ENCODE measurements at places on chromosomes 4 and X.

- no peak for DNase-seq
Observed at GRCh38 chrX:35351795-35352483, 409.3 kb downstream of the FAM47B start.

- DNase-seq, result no peak
Observed at GRCh38 chrX:21658152-21658737, at the start of gene KLHL34. TSS of gene KLHL34 (minus strand) at chrX:21658330. CDS start at chrX:21657788, 542 bp downstream.

DNA sequence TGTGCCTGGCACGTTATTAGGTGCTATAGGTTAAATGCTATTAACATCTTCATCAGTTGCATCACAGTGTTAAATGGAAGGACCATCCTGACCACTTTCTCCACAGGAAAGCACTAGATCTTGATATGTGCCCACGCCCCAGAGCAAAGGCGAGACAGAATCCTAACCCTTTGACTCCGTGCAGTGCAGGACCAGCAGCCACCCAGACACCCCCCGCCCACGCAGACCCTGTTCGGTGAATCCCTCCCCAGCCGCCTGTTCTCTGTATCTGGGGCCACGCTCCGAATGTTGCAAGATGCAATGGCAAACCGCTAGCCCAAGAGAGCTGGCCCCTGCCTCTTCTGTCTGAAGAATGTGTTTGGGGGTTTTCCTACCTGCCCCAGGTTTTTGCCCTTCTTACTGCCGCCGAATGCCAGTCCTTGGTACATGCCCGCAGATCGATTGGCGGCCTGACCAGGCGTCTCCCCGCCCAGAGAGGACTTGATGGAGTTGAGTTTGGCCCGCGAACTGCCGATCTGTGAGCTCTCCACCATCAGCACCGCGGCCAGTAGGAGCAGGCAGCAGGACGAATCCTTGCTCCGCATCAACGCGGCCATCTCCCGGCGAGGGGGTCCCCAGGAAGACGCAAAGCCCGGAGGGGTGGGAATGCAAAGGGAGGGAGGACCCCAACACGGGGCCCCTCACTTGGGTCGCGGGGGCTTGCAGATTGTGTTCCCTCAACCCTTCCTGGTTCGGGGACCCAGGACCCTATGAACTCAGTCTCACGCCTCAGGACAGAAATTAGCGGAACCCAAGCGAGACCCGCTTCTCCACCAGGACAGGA lies 906 bp downstream of the DKK2 start:
- DNase-seq, result no peak

DNA sequence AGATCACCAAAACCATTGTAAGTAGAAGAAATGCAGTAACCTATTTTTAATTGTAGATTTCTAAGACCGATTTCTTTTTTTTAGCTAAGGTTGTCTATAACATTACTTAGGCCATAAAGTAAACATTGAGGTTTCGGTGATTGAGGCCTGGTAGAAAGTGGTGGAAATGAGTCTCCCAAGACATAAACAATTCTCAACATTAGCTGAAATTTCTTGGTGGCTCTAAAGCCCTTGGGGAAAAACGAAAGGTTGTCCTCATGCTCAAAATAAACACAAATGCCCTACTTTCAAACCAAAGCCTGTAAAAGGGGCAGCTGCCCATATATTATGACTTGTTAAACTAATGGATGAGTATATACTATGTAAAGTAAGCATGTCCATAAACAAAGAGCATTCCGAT lies 98.8 kb downstream of the SCFD2 start:
- no peak for DNase-seq

GRCh38 chr4:108425988-108426387 lies 194.4 kb upstream of the RPL34 start:
- no peak for DNase-seq

GRCh38 chr4:53424280-53424679 lies 46.8 kb downstream of the FIP1L1 start:
- DNase-seq, result no peak

DNA sequence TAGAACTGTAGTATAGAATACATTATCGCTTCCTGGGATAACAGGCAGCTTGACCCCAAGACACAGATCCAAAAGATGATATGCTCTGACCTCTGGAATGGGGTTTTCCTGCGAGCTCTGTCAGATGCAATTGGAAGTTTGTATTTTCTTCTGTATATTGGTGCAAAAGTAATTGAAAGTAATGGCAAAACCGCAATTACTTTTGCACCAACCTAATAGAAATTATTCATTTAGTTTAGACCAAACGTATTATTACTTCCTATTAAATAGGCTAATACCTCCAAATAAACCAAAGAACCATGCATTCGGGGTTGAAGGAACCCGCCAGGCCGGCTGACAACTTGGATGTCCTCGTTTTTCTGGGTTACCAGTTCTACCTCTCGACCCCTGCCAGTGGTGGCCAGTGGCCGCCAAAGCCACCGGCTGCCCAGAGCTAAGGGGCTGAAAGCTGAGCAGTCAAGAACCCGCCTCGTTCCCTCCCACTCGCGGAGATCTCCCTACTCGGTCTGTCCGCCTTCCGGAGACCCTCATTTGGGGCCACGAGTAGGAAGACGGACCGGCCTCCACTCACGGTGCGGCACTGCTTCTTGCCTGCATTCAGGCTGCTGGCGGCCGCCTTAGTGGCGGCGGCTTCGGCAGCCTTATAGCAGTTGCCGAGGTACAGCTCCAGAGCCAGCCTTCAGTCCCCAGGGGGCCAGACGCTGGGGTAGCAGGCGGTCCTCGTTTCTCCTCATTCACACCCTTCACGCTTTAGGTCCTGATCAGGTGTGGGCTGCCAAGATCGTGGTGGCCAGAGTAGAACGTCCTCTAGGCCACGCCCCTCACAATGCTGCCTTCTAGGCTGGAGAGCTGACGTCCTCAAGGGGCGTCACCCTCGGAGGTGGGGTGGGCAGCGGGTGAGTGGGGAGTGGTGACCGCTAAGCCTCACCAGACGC lies 121.9 kb downstream of the RBMX2 start:
- no peak for DNase-seq

- DNase-seq, result no peak
Observed at GRCh38 chr4:128716338-128716737, 93.2 kb upstream of the JADE1 start.

DNA sequence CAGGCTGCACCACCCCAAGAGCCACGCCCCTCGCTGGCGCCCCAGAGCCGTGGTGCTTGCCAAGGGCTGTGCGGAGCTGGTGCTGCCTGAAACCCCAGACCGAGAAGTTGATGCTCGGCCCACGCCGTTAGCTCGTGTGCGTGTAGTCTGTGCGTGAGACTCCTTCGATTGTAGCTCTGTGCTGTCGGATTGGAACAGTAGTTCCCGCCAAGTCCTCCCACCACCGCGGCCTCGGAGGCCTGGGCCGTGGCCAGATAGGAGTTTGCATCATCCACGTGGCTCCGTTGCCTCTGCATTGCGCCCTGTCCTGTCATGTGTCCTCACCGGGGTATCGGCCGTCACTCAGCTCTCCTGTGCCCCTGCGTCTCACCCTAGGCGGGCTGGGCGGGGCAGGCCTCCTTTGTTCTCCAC lies 24.2 kb downstream of the TNIP2 start:
- no peak for DNase-seq

DNA sequence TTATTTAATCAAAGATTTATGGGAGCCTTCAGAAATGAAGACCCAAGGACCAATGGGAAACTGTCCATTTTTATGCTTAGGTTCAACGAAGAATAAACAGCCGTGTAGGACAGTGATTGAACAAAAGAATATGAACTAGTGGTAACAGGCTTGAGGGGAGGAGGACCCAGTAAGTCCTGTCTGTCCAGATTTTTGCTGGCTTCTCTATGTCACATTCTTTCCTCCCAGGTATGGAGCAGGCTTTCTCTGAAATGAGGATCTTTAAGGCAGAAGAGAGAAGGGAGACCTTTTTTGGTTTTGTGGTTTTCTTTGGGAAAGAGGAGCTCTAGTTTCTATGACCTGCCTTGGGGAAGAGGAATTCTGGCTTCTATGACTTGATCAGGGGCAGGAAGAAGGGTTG lies 74.1 kb downstream of the BANK1 start:
- no peak for DNase-seq

DNA sequence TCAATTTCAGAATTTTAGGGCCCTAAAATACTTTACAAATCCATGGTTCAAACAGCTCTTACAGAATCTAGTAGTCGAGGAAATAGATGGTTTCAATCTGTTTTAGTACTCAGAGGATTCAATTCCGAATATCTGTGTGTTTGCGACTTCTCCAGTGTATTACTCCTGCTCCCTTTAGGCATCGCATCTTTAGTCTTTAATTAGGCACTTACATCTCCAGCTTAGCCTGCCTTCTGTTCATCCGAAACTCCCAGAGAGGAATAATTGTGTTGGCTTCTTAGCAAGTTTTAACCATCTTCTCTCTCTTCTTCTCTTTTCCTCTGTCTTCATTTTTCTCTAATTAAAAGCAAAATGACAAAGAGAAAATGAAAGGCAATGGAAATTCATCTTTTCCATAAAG lies 1901.3 kb upstream of the TENM3 start:
- DNase-seq, result no peak

- no peak for DNase-seq
Observed at GRCh38 chr4:105895583-105896460, 551 bp downstream of the NPNT start.

DNA sequence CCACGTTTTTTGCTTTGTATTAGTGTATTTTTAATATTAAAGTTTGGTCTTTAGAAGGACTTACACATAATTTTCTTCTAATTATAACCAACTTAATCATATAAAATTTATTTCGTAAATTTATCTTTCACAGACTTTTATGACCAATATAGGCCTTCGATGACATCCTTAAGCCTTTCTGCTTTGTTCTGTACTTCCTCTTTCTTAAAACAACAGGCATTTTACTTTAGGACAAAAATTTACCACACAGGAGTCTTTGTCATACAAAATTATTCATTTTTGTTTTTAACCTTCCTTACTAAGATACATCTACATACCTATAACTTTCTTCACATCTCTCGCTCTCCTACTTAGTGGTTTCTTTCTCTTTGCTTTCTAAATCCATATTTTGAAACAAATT lies 56.3 kb downstream of the RGS12 start:
- DNase-seq, result no peak

DNA sequence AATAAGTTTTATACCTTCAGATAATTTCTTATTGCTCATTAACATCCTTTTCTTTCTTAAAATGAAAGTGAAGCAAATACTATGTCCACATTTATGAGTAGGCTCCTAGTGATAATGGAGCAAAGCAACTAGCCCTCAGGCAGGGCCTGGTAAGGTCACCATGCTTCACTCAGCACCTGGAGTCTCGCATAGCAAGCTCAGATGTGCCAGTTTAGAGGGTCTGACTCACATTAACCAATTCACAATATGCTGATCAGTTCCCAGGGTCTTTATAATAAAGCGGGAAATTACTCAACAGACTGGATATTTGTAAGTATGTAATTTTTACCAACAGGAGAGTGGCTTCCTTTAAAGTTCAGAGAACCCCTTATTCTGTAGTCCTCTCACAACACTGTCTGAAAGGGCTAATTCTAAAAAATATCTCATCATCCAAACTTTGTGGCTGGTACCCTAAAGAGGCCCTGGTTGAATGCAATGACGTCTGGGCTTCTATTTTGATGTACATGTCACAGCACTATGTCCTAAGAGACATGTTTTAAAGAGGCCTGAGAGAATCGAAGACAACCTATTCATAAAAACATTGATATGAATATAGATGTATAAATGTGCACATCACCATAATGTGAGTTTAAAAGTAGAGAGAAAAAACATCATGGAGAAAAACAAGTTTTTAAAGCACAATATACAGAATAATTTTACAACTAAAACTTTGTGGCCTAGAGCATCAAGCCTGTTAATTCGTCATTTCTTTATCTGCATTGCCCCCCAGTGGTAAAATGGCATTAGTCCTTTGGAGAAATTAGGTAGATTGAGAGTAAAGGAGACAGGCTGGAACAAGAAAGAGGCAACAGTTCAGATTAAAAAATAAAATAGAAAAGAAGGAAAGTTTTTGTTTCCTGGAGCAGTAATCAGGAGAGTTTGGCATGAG lies 44.3 kb downstream of the IL21 start:
- DNase-seq, result no peak

DNA sequence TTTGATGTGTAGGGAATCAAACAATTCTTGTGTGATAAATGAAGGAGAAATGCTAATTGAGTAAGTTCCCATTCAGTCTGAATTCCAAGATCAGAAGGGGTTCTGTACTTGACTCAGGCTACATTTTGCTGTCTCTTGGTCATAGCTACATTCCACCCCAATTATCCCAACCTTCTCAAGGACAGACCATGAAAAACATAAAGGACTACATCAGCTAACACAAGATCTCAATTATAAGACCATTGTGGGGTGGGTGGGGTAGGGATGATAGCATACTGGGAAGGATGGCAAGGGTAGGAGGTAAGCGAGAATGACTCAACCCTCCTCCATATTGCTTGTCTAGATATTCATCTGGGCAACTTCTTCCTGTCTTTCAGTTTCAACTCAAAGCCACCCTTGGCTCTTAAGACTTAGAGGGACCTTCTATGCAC lies 87.4 kb upstream of the ETNPPL start:
- DNase-seq, result no peak

- DNase-seq, result no peak
Observed at GRCh38 chr4:100582146-100582545, 64.3 kb upstream of the EMCN start.

- no peak for DNase-seq
Observed at GRCh38 chr4:148540622-148541326, 98.6 kb upstream of the NR3C2 start.

DNA sequence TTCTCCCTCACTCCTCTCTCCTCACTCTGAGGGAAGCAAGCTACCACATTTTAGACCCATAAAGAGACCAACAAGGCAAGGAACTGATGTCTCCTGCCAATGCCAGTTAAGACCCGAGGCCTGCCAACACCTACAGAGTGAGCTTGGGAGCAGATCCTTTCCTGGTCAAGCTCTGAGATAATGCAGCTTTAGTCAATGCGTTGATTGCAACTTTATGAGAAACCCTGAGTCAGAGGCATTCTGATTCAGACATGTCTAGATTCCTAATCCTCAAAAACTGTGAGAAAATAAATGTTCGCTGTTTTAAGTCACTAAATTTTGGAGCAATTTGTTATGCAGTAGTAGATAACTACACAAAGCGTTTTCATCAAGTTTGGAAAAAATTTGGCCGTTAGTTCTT lies 115.5 kb downstream of the JADE1 start:
- no peak for DNase-seq

GRCh38 chr4:57710053-57710452 lies 599.9 kb upstream of the IGFBP7 start:
- DNase-seq, result no peak

GRCh38 chrX:38805432-38806389 lies 4.5 kb downstream of the MID1IP1 start:
- no peak for DNase-seq

DNA sequence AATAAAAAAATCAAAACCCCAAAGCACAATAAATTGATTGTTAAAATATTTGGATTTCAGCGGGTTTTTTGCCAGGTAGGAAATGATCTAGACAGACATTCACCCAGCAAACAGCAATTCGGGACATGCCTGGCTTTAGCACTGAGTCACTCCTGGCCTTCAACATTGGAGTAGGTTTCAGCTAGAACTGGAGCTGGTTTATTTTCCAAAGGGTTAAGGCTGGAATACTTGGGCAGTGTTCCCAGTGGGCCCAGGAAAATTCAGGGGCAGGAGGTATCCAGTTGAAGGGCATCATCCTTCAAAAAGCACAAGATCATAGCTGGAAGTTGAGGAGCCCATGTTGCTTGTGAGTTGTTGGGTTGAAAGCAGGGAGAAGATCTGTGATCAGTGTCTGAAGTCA lies 41.0 kb downstream of the TXLNG start:
- DNase-seq, result no peak
